Karpas-422 (cell line): ENCODE measurements at places on chromosomes 2 and 18. TPM values are rescaled to one million over a fixed set of nuclear protein-coding genes. Genes with fewer than 3 reads are reported as not detected.

CCBE1 gene
- total RNA-seq = not detected in 2 replicates

MBOAT2 gene
- not detected in 2 replicates for total RNA-seq

TEKT4 gene
- not detected in 2 replicates for total RNA-seq

FBXO15 gene
- 0.32 and 0.89 TPM in 2 replicates for total RNA-seq

ASAP2 gene
- not detected in 2 replicates for total RNA-seq

ALPP gene
- not detected in 2 replicates for total RNA-seq

MFF gene
- total RNA-seq = 144 and 198 TPM in 2 replicates

PPM1B gene
- total RNA-seq = 25.2 and 49.5 TPM in 2 replicates

C2orf15 gene
- 1.4 and 2.0 TPM in 2 replicates for total RNA-seq

GALR1 gene
- total RNA-seq = not detected in 2 replicates

CCDC102B gene
- 7.5 and 10.0 TPM in 2 replicates for total RNA-seq

SP9 gene
- not detected in 2 replicates for total RNA-seq

ATP6V1B1 gene
- total RNA-seq = not detected in 2 replicates

MC5R gene
- not detected in 2 replicates for total RNA-seq

MERTK gene
- total RNA-seq = not detected in 2 replicates
